CD4-positive, CD25-positive, alpha-beta regulatory T cell (primary cell): ENCODE measurements at places on chromosomes 7 and 10.

GRCh38 chr7:94129443-94130140 lies 125.4 kb upstream of the BET1 start:
- DNase-seq: no peak

- DNase-seq: no peak
Measured at GRCh38 chr7:105578496-105578895, 2.8 kb downstream of the EFCAB10 start.

DNA sequence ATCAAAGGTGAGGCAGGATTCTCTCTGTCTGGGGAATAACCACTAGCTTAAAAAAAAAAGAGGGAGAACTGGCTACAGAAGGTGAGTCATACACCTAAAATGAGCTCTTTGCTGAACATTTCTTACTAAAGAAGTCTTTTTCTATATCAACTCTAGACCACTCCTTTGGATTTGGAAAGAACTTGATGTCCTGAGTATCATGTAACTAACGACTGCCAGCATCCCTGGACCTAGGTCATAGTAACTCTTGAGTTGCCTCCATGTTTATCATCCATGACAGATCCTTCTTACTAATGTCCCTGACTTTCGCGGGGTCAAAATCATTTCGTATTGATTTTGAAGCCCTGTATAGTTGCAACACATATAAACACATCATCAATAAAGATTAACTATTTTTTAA lies 89.1 kb downstream of the CNOT4 start:
- DNase-seq: no peak

GRCh38 chr10:76645341-76645740 lies 992.3 kb downstream of the KCNMA1 start:
- no peak for DNase-seq
